ENCODE measurements at places on chromosomes 1 and 21.

DNA sequence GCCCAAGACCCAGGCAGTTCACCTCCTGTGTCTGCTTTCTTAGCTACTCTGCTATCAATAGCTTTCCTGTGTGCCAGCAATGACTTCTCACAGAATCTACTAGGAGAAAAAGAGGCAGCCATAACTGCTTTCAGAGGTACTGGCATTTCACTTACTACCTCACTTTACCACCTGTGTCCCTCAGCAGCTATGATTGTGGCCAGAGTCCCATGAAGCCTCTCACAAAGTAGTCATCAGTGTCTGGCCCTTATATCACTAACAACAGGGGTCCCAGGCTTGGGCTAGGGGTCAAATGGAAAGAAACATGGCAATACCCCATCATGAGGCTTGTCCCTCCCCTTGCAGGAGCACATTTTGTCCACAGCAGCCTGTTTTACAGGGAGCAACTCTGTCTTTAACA, 62.7 kb upstream of the EPS8L3 start:
- no peak for ATAC-seq

DNA sequence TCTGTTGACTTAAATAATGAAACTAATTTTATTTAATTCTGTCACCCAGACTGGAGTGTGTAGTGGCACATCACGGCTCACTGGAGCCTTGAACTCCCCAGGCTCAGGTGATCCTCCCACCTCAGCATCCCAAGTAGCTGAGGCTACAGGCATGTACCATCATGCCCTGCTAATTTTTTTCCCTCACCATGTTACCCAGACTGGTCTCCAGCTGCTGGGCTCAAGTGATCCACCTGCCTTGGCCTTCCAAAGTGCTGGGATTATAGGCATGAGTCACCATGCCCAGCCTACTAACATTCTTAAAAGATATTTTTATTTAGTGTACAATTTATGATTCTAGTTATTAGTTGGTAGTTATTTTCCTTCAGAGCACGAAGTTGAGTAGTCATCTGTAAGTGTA, 49.5 kb downstream of the NRDC start:
- peak; percentile 72 for ATAC-seq

DNA sequence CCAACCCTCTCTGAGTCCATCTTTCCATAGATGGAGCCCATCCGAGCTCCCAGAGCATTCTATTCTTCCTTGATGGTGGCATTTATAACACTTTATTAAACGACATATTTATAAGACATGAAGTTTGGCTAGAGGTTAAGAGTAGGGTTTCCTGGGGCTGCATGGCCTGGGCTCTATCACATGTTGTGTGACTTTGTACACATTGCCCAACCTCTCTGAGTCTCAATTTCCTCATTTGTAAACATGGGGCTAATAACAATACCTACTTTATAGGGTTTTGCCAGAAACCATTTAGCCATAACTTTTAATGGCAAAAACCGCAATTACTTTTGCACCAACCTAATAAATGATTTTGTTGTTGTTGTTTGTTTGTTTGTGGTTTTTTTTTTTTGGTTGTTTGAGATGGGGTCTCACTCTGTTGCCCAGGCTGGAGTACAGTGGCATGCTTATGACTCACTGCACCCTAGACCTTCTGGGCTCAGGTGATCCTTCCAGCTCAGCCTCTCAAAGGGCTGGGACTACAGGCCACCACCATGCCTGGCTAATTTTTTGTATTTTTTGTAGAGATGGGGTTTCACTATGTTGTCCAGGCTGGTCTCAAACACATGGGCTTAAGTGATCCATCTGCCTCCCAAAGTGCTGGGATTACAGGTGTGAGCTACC, 13.9 kb upstream of the ASAP3 start:
- ATAC-seq = no peak

DNA sequence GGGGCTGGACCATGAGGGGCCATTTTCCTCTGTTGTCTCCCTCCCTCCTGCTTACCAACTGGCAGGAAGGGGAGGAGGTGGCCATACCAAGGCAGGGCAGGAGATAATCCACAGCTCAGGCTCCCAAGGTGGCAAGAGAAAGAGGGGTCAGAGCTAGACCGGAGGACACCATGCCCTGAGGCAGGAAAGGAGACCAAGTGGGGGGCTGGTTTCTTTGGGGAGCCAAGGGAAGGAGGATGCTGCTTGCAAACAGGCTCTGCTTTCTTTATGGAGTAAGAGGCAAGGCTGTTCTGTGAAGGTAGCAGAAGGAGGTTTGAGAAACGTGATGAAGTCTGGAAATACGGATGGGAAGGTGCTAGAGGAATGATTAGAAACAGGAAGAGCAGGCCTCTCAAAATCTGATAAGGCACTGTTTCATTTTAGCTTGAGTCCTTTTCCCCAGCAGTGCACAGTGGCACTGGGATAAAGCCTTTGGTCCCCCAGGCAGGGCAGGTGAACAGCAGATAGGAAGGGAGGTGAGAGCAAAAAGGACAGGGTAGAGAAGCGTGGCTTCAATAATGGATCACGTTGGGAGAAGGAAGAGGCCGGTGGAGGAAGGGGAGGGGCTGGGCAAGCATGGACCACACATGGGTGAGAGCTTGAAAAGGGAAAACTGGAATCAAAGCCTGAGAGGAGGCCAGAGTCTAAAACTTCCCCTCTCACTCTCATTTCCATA, 44.2 kb upstream of the GALNT2 start:
- ATAC-seq = no peak

Data from esophagus mucosa (tissue), 1 donor.